ENCODE measurements at places on chromosomes 13 and 19. TPM values are rescaled to one million over a fixed set of nuclear protein-coding genes. Genes with fewer than 3 reads are reported as not detected.

DNA sequence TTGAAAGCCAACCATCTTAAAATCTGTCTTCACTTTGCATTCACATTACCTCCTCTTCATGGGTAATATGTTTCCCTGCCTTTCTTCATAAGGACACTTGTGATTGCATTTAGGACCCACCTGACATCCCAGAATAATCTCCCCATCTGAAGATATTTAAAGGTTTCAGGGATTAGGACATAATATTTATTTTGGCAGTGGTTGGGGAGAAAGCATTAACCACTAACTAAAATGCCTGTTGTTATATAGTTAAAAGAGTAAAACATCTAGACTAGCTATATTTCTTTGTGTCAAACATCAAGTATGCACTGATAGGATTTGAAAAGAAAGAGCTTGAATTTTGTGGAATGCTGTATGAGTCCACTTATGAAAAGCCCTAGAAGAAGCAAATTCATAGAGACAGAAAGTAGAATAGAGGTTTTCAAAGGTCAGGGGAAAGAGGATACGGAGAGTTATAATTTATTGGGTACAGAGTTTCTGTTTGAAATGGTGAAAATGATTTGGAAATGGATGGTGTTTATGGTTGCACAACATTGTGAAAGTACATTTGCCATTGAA is 457.7 kb upstream of the SPRY2 start:
- no peak for DNase-seq

DNA sequence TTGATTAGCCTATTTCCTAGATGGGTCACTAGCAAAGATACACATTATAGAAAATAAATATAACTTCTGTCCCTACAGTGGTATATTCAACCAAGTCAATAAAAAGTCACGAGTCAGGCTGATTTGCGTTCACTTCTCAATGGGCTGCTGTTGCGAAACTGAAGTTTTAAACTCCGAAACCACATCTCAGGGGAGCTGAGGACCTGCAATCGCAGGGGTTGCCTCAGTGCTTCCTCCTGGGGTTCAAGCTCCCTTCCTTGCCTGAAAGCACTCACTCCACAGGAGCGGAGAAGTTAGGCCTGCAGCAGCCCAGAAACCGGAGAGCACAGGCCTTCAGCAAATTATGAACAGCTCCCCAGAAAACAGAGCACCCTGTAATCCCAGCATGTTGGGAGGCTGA is 39.6 kb downstream of the RAB20 start:
- peak; percentile 68 for DNase-seq

Gene ZNF610
- 3.6 TPM for total RNA-seq

GRCh38 chr19:29105629-29106292 is 107.2 kb downstream of the UQCRFS1 start:
- no peak for DNase-seq

DNA sequence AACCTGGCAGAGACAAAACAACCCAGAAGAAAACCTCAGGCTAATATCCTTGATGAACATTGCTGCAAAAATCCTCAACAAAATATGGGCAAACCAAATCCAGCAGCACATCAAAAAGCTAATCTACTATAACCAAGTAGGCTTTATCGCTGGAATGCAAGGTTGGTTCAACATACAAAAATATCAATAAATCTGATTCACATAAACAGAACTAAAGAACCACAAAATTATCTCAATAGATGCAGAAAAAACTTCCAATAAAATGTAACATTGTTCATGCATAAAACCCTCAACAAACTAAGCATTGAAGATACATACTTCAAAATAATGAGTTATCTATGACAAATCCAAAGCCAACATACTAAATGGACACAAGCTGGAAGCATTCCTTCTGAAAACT is 8.8 kb downstream of the ZNF724 start:
- DNase-seq = no peak

DNA sequence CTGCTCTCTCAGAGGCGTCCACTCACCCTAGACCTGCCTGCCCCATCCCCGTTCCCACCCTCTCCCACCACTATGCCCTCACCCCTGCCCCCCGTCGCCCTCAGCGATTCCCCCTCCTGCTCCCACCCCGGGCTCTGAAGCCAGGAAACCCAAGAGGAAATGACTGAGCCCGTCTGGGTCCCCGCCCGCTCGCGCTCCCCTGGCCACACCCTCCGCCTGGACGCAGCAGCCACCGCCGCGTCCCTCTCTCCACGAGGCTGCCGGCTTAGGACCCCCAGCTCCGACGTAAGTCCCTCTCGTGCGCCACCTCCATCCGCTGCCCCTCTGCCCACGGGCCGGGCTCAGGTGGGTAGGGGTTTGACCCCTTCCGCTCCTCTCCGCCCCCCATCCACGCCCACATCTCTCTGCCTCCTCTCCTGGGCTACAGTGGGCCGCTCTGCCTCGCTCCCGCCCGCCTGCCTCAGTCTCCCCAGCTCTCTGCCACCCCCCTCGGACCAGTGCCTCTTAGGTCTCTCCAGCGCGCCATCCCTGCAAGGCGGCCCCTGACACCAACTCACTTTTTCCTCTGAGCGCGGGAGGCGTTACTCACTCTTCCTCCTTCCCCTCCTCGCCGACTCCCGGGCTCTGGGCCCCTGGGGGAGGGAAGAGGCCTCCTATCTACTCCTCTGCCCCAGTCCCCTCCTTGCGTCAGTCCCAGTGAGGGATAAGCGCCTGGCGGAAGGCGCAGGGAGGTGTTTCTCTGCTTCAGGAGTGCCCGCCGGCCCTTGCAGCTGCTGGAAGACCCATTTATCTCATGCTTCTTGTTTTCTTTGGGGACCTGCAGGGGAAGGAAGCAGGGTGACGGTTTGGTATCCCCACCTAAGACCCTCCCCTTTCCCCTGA is at the start of gene FXYD5:
FXYD5 (plus strand) TSS at position 211 of the 882 bp plus-strand sequence. CDS start 816 bp downstream, outside the sequence.
- peak; percentile 84 for DNase-seq

DNA sequence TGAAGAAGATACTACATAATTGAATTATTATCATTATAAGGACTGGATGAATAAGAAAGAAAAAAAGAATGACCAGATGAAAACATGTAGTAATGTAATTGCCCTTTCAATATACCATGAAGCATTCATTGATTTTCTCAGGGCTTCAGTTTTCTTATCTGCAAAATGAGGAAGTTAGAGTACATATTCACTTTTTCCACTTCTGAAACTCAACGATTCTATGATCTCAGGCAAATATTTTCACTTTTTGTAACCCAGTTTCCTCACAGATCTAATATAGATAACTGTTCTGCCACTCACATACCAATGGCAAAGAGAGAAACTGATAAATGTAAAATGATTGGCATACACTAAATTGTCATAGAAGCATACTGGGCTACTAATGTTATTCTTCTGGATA is 856.6 kb upstream of the KLHL1 start:
- DNase-seq = no peak

GRCh38 chr13:46554951-46555350 is 2.0 kb downstream of the LRCH1 start:
- DNase-seq = no peak

GRCh38 chr13:39282400-39282972 is 244.2 kb downstream of the NHLRC3 start:
- DNase-seq = no peak

Gene CCNA1
- total RNA-seq = 1.5 TPM

GRCh38 chr19:9381361-9381785 is 18.6 kb downstream of the ZNF177 start:
- DNase-seq = no peak

DNA sequence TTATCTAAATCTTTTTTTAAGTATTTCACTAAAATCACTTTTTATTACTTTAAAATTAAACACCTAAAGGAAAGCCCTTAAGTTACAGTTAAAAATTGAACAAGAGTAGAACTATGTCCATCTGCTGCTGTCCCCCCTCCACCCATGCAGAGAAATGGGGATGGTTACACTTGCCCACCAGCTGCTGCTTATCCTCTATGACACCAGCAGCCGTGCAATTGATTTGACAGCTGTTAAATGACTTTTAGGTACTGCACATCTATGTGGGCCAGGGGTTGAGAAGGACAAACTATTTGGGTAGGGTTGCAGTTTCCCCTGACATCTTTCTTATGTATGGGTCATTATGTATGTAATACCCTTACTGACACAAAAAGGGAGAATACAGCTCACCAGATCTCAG is 77.2 kb downstream of the TBC1D4 start:
- no peak for DNase-seq

DNA sequence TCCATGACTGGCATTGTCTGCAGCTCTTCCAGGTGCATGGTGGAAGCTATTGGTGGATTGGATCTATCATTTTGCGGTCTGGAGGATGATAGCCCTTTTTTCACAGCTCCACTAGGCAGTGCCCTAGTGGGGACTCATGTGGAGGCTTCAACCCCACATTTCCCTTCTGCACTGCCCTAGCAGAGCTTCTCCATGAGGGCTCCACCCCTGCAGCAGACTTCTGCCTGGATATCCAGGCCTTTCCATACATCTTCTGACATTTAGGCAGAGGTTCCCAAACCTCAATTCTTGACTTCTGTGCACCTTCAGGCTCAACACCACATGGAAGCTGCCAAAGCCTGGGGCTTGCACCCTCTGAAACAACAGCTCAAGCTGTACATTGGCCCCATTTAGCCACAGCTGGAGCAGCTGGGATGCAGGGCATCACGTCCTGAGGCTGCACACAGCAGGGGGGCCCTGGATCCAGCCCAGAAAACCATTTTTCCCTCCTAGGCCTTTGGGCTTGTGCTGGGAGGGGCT is 800.2 kb upstream of the MIR17HG start:
- no peak for DNase-seq

GRCh38 chr19:1222394-1222793 is 15.4 kb downstream of the CBARP start:
- no peak for DNase-seq

DNA sequence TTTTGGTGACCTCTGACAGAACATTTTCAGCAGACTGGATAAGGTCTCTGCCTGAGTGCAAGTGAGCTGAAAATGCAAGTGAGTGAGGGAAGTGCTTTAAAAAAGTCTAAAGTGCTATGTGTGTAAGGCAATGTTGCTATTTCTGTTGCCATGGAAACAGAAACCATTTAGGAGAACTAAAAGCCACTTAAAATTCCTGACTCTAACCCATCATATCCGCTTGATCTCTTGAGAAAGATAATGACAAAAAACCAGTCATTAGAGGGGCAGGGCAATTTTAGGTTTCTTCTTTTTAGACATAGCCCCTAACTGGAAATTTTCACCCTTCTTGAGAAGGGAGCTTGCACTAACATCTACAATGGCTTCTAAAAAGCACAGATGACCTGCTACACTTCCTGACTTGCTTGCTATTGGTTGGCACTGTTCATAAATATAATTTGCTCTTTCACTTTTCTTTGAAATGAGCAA is at the start of gene CYSLTR2:
CYSLTR2 (plus strand) TSS at position 458 of the 468 bp plus-strand sequence. CDS start 52,889 bp downstream, outside the sequence.
- no peak for DNase-seq

- peak; percentile 60 for DNase-seq
These were observed 467 bp upstream of the CLN5 start for GRCh38 chr13:76991432-76991795.

- DNase-seq = no peak
These were observed 19.7 kb upstream of the IRGC start for GRCh38 chr19:43695985-43696704.

DNA sequence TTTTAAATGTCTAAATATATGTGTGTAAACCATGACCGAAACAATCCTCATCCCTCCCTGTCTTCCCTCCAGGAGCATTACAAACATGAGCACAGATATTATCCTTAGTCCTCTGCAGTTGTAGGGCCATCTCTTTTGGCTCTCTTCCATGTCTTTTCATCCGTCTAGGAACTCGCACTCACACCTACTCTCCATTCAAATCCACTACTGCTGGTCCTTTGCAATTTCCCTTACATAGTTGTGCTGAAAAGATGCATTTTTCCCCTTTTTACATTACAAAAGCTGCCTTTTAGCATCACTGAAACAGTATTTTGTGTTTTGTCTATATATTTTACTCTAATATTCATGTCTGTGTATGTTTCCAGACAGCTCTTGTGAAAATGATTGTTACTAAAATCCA is 237.8 kb downstream of the DACH1 start:
- no peak for DNase-seq

DNA sequence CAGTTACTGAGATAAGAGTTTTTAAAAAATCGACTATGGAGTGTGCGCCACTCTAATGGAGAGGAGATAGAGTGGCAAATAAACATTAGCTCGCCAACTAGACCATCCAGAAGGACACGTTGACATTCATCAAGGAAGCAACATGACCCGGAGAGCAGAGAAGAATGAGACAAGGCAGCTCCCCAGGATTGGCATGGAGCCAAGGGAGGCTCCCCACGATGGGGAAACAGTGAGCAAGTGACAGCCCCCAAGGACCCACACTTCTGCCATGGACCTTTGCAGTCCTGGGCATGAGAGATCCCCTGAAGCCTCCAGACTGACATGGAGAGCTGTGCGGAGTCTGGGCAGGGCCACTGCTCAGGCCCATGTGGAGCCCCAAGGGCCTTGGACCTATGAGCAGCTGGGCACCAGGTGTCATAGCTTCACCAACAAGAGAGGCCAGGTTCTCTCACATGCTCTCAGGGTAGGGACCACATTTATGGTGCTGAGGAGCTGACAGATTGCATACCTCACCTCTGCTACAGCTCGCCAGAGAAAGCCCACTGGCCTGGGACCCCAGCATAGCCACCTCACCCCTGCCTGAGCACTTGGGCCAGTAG is 6.7 kb downstream of the SIGLEC6 start:
- DNase-seq = no peak

DNA sequence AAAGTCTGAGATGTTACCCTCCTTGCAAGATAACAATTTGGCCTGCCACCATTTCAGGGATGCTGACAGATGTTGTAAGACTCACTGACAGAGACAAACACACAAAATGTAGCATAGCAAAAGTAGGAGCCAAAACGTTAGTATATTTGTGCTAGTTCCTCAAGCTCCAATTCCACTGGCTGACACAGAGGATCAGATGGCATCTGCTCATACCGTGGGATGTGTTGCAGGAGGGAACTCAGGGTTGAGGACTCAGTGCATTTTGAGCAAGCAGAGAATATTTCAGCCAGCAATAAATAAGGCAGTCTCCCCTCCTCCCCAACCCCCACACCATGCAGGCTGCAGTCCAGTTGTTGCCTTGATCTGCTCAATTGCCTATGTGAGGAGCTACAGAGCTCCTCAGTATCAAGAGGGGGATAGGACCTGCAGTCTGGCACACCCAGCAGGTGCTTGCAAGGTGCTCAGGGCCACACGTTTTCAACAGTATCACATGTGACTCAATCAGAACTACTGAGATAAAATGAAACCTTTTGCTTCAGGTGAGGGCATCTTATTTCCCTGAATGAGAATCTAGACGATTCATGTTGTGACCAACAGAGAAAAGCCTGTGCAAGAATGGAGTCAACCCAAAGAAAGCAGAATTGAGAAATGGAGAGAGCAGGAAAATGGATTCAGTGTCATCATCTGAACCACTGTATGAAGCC is 23.6 kb upstream of the LRCH1 start:
- DNase-seq = no peak

Gene ZNF823
- total RNA-seq = 5.6 TPM

DNA sequence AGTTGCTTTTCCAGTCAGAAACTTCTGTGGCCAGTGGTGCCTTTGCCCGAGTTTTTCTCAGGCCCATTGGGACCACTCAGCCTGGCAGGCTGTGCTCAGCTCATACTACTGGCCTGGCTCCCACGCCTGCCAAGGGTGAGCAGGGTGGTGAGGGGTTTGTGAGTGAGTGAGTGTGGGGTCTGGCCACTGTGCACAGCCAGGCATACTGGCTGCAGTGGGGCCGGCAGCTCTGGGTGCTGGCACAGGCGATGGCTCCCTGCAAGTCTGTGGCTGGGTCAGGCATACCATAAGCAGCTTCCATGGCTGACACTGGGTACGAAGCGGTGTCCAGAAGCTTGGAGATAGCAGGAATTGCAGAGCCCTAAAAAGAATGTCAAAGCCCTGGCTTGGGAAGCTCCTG is 161.0 kb downstream of the SLITRK6 start:
- no peak for DNase-seq

All from lower lobe of right lung (tissue), 2 donors.